K562 (cell line): ENCODE measurements at places on chromosomes 6 and 20. TPM values are rescaled to one million over a fixed set of nuclear protein-coding genes. Genes with fewer than 3 reads are reported as not detected.

- H3K27ac ChIP-seq: no peak overlapping the region
- H3K36me3 ChIP-seq: peaks cover 8% of the 10 kb centered on the region; the same call in 1 of the 3 replicates
- peaks cover 2% of the 10 kb centered on the region; the same call in 2 of the 3 replicates for H3K4me1 ChIP-seq
- H3K27me3 ChIP-seq: no peaks in the 10 kb centered on the region
Measured at GRCh38 chr20:25257130-25257529, 9.2 kb downstream of the PYGB start.

DNA sequence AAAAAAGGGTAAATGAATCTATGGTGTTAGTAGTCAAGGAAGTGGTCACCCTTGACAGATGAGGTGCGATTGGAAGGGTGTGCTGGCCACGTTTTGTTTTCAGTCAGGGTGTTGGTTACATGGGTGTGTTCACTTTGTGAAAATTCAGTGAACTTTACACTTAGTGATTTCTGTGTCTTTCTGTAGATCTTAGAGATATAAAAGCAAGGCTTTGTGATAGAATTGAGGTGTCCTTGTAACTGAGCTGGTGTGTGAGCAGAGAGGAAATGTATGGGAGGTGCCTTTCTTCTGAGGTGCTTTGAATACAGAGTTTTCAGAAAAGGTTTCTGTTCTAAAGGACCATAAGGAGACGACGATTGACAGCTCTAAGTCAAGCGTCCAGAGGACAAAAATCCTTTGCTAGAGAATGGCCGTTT lies 90.5 kb downstream of the SAMD3 start:
- no peaks in the 10 kb centered on the region for H3K36me3 ChIP-seq
- DNase-seq: no peak
- H3K4me1 ChIP-seq: no peaks in the 10 kb centered on the region
- no peak overlapping the region for H3K27ac ChIP-seq
- H3K4me3 ChIP-seq: no peak overlapping the region

DNA sequence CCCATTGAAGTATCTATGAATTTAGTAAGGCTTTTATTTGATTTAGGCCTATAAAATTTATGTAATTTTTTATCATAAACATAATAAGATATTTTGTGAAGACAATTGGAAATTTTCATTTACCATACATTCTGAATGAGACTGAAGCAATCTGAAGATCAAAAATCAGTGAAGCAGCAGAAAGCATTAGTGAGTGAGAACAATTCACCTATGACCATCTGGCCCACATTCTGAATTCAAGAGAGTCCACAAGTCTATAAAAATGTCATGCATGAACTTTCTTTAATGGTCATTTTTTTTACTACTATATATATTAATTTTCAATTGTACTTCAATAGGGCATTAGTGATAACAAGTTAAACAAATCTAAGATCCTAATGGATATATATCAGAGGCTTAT lies 1026.6 kb upstream of the MAP3K7 start:
- no peaks in the 10 kb centered on the region for H3K36me3 ChIP-seq
- DNase-seq: no peak
- H3K4me3 ChIP-seq: no peak overlapping the region
- H3K27me3 ChIP-seq: no peaks in the 10 kb centered on the region
- H3K27ac ChIP-seq: no peak overlapping the region

DNA sequence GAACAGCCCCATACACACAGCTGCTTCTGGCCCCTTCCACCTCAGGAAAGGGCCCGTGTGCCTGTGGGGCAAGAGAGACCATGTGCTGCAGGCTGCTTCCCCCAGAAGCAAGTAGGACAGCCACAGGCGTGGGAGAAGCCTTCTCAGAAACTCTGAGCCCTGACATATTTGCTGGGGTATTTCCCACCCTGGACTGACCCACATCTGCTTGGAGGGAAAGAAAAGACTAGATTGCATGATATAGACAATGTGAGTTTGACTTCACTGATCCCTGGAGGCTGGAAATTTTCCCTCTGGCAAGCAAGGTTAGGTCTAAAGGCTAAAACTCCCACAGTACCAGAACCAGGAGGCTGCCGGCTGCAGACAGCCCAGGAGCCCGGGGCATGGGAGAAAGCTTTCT lies 213.3 kb upstream of the SSTR4 start:
- H3K27ac ChIP-seq: no peak overlapping the region
- no peak for DNase-seq
- no peak overlapping the region for H3K4me3 ChIP-seq
- no peaks in the 10 kb centered on the region for H3K36me3 ChIP-seq
- H3K27me3 ChIP-seq: no peaks in the 10 kb centered on the region

DNA sequence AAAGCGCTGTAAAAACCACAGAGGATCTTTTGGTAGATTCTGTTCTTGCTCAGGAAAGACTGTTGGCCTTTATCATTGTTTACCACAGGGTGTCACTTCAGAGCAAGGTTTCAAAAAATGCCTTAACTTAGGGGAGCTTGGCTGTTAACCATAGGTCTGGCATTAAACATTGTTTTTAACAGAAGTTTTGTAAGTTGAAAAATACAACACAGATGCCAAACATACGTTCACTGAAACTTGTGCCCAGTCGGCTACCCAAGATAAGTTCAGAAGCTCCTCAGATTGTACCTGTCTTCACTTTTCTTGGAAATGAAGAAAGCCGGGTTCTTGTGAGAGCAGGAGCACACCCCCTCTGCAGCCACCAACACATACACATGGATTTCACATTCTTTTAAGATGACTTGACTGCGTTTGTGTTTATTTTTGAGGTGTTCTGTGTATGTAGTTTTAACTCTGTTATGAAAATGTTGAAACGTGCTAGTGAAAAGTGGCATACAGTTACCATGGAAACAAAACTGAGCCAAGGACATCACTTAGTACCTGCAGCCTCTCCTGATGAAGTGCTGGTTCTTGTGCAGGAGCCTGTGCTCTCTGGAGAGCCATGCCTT lies 64.9 kb downstream of the SYCP2L start:
- no peaks in the 10 kb centered on the region for H3K27me3 ChIP-seq
- H3K4me1 ChIP-seq: no peaks in the 10 kb centered on the region
- peak; percentile 24 for DNase-seq

- H3K4me1 ChIP-seq: no peaks in the 10 kb centered on the region
- no peaks in the 10 kb centered on the region for H3K27me3 ChIP-seq
- no peaks in the 10 kb centered on the region for H3K36me3 ChIP-seq
- H3K27ac ChIP-seq: no peak overlapping the region
- no peak overlapping the region for H3K4me3 ChIP-seq
- no peak for DNase-seq
Measured at GRCh38 chr6:155372256-155372655, 58.0 kb upstream of the TFB1M start.

GRCh38 chr6:149108749-149109100 lies 208.8 kb upstream of the TAB2 start:
- no peaks in the 10 kb centered on the region for H3K27me3 ChIP-seq
- DNase-seq: no peak
- H3K4me1 ChIP-seq: no peaks in the 10 kb centered on the region; the same call in 1 of the 2 replicates
- H3K36me3 ChIP-seq: no peaks in the 10 kb centered on the region

GRCh38 chr20:25453035-25453810 lies 45.8 kb downstream of the GINS1 start:
- no peak overlapping the region for H3K4me3 ChIP-seq
- no peak for DNase-seq
- H3K36me3 ChIP-seq: no peaks in the 10 kb centered on the region; the same call in 2 of the 3 replicates
- no peak overlapping the region for H3K27ac ChIP-seq
- H3K27me3 ChIP-seq: peaks cover 8% of the 10 kb centered on the region; the same call in 1 of the 3 replicates

GRCh38 chr6:152004036-152004566 lies 196.6 kb downstream of the ESR1 start:
- H3K4me1 ChIP-seq: no peaks in the 10 kb centered on the region
- H3K27ac ChIP-seq: no peak overlapping the region
- H3K36me3 ChIP-seq: no peaks in the 10 kb centered on the region
- no peak overlapping the region for H3K4me3 ChIP-seq
- DNase-seq: no peak

The DAAM2 gene
- 0.04 and 0.07 TPM in 2 replicates for total RNA-seq
